ENCODE measurements at places on chromosomes 16 and 17.

DNA sequence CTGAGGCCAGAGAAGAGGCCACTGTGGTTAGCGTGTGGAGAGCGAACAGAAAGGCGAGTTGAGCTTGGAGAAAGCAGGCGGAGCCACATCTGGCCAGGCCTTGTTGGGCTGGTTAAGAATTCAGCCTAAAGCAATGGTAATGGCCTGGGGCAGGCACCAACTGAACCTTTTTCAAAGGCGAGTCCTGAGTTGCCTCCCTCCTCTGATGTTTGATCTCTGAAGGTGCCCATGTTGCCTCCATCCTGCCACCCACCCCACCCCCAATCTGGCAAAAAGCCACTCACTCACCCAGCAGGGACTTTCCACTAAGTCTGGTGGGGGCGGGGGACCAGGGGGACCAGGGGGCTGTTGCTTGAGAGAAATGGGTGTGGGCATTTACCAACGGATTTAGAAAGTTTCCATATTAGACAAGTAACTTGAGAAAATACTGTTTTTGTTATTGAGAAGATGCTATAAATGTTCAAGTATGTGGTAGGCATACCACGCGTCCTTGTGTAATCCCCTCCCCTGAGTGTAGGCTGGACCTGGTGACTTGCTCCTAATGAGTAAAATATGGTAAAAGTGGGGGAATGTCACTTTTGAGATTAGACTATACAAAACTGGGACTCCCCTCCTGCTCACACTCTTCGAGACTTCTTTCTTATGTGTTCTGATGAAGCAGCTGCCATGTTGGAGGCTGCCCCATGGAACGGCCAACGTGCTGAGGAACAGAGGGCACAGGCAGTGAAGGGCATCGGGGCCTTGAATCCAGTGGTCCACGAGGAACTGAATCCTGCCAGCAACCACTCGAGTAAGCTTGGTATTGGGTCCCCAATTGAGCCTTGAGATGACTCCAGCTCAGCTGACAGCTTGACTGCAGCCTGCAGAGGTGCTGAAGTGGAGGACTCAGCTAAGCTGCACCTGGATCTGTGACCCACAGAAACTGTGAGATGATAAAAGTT lies 29.9 kb upstream of the TNS4 start:
- DNase-seq, result no peak

GRCh38 chr16:15672514-15673167 lies 22.6 kb downstream of the NDE1 start:
- peak; percentile 95 for DNase-seq

DNA sequence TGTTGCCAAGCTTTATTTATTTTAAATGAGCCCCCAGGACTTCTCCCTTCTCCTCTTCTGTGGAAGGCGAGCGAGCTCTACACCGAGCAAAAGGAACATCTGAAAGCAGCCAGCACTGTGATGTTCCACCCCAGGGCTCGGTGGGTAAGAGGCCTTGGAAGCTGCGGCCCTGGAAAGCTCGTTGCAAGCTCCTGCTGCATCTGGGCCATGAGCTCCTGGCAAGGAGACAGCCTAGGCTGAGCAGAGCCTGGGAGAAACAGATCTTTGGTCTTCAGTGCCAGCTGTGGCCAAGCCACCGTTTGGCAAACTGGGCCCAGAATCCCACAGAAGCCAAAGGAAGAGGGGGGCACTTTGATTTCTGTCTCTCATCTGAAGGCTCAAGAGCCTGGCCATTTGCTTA lies 114.1 kb downstream of the ENGASE start:
- no peak for DNase-seq

- no peak for DNase-seq
Measured at GRCh38 chr16:19307587-19308241, 22.2 kb downstream of the CLEC19A start.

GRCh38 chr17:6454495-6455320 lies 10.5 kb downstream of the PIMREG start:
- no peak for DNase-seq

DNA sequence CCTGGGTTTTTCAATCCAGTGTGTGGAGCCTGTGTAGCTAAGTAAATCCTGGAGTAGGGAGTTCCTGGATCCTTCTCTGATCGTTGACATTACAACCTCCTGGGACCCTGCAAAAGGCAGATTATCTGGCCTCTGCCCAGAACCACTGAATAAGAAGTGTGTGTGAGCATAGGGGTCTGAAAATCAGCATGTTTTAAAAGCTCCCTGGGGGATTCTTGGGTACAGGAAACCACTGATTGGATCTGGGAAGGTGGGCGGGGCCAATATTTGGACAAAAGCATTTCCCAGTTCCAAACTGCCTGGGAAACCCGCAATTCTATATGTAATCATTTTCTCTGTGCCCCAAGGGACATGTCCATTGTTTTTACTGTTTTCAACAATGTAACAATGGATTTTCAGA lies 27.2 kb upstream of the BEAN1 start:
- no peak for DNase-seq

DNA sequence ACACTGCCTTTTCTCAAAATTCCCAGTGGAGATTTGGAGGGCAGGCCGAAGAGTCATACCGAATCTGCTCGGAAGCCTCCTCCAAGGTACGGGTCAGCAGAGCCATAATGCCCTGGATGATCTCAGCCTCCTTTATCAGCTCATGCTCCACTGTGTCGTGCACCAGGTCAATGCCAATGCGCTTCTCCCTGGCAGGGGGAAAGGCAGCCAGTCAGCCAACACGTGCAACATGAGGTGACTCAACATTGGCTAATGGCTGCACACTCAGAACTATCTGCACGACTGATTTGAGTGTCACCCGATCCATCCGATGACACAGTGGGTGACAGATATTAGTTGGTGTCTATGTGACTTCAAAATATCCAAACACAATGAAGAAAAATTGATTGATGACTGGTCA lies 15.8 kb downstream of the TEKT1 start:
- no peak for DNase-seq

DNA sequence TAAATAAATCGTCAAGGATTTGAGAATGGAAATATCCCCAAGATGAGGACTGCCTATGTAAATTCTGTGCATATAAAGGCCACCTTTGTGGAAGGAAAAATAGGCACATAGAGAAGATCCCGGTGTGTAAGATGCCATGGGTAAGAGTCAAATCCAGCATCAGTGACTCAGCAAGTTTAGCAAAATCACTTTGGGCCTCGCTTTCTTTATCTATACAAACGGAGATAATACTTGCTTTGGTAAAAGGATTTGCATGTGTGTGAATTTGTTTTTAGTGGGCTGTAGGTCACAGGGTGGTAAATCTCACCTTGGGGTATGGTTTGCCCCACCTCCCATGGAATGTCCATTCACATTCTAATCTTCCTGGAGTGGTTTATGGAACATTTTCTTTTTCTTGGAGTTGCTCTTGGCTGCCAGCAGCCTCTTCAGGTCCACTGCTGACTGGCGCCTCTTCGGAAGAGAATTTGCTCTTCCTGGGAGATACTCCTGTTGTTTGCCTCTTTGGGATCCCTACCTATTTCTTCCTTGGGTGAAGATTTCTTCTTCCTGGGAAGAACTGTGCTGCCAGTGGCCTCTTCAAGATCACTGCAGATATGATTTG lies 587.6 kb downstream of the CDH11 start:
- DNase-seq, result no peak

GRCh38 chr16:57045694-57046381 lies 46.5 kb upstream of the CPNE2 start:
- DNase-seq, result no peak

- DNase-seq, result no peak
Measured at GRCh38 chr17:65205655-65206054, 68.5 kb downstream of the RGS9 start.

DNA sequence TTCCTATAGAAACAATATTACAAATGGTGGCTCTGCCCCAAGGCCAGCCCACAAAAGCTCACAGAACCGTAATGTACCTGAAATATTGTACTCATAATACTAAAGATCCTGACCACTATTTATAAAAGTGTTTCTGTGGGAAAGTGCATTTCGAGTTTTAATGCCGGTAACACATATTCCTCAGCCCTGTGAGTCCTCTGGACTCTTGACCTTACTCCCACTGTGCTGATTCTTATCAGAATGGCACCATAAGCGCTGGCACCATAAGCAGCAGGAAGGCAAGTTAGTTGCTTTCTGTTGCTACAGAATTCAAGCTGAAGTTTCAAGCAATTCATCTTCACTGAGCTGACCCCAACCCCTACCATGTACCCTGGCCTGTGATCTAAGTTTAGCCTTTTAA lies 36.4 kb upstream of the MED13 start:
- DNase-seq, result no peak

DNA sequence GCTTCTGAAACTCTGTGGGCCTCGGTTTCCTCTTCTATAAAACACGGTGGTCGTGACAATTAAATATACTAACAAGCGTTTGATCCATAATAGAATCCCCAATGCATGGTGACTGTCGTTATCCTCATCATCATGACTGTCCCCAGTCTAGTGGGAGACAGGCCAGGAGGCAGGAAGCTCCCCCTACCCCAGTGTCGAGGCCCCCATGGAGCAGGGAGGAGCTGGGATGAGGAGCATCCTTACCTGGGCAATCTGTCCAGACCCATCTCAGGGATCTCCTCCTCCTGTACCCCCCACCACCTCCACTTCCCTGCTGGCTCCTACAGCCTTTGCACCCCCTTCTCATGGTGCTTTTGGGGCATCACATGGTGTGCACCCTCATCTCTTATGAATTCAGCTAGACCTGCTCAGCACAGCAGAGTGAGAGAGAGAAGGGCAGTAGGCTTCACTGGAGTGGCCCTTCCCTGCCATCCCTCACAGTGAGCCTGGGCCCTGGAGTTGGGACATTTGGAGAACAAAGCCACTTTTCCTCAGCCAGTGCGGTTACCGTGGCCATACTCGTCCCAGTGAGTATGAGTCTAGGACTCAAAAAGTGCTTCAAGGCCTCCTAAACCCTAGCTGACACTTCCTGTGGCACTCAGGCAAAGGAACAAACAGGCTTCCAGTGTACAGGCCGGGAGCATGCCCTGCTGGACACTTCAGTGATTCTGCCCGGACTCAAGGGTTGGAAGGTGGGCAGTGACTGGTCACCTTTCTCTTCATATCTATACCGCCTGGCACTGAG lies 148.6 kb downstream of the CLEC16A start:
- DNase-seq, result no peak

DNA sequence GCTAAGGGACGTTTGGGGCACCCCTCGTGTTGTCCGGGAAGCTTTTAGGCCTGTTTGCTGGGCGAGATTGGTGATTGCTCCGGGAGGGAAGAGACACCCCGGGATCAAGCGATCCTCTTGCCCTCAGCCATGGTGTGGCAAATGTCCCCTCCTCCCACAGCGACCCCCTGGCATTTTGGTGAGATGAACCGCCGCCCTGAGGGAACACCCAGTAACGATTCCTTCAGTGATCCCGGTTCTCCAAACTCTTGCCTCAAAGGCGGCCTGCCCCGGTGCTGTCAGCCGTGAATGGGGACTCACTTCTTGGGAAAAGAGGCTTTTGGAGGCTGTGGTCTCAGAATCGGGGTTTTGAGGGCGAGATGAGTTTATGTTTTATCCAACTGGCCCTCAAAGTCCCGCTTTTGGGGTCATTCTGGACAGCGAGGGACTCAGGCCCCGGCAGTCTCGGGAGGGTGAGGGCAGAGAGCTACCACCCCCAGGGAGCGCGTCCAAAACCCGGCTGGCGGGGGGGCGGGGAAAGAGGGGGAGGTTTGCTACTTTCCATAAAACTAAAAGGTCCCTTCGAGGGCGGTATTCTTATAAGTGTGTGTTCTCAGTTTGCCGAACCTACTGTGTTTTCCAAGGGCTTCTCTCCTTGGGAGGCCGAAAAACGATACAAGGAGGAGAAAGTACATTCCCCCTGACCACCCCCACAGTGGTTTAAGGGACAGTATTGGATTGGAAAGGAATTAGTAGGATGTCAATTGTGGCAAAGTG lies 232.7 kb downstream of the MRTFB start:
- no peak for DNase-seq

DNA sequence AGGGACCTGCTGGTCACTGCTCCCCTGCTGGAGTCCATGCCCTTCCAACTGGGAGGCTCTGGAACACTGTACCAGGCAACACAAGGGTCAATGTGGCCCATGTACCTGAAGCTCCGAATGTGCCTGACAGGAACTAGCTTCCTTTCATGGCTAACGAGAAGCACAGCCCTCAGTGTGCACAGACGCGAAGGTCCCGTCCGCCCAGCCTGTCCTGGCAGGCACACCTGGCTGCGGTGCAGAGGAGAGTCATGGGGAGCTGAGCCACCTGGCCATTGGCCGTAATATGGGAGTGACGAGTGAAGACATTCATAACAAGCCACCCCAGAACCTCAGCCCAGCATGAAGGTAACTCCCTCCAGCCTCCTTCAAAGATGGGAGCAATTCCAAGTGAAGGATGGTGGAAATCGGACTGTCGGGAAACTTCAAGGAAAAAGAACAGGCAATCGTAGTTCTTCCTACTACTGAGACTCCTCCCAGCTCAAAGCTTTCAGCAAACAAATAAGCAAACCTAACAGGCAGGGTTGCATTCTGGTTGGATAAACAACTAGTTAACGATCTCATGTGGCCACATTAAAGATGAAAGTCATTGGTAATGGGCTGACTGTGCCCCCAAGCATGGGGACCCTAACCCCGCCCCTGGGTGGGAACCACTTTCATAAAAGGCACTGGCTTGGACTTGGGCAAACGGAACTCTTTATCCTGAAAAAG lies 13.2 kb downstream of the TMEM11 start:
- no peak for DNase-seq

- no peak for DNase-seq
Measured at GRCh38 chr17:83136931-83137330, 57.5 kb downstream of the METRNL start.

GRCh38 chr17:78672005-78672404 lies 94.8 kb upstream of the DNAH17 start:
- DNase-seq, result no peak

DNA sequence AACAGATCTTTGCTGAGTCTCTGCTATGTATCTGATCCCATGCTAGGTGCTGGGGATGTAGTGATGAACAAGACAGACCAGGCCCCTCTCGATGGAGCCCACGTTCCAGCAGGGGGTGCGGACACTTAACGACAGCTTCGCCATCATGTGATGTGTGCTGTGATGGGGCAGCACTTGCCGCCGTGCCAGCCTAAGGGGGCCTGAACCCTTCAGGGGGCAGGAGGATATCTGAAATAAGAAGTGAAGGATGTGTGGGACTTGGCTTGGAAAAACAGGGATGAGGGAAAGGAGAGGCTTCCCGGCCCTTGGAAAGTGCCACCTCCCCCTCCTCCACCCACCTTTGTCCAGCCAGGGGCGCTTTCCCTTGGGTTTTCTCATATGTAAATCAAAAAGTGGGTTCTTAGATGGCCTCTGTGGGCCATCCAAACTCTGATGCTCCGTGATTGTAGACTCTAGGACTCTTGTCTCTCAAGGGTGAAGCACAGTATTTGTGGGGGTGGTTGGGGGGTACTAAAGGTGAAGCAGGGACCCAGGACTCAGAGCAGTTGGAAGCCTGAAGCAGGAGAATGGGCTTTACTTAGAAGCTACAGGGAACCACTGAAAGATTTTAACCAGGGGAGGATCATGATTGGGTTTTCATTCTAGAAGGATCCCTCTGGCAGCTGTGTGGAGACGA lies 4.0 kb upstream of the DLX3 start:
- peak; percentile 2 for DNase-seq

- DNase-seq, result no peak
Measured at GRCh38 chr16:23855010-23855409, 19.2 kb downstream of the PRKCB start.

GRCh38 chr17:11490171-11490755 lies 108.0 kb upstream of the DNAH9 start:
- no peak for DNase-seq

- peak; percentile 54 for DNase-seq
Measured at GRCh38 chr16:70298988-70299938, at the start of gene DDX19B. TSS of gene DDX19B (plus strand) at chr16:70299186. CDS start at chr16:70299298, 112 bp downstream.
